ENCODE measurements at places on chromosomes 1 and 21.
A peak's percentile ranks its signal among the peaks of the same experiment; 100 is the strongest.

- no peak for DNase-seq
Measured at GRCh38 chr1:55916907-55917306, 662.5 kb downstream of the PLPP3 start.

DNA sequence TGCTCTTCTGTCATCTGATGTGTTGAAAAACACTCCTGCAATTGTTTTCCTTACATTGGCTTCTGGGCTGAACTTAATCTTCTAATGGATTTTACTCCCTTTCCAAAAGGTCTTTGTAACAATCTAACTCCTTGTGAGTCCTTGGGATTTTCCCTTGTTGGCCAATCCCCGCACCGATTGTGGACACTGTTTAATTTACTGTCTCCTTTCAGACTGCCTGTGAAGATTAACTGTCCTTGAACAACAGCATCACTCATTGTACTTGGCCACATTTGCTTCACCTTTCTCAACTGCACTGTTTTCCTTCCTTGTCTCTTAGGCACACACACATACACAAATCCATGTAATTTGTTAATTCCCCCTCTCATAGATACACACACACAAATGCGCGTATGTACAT is 120.4 kb downstream of the SPATA46 start:
- DNase-seq = no peak

DNA sequence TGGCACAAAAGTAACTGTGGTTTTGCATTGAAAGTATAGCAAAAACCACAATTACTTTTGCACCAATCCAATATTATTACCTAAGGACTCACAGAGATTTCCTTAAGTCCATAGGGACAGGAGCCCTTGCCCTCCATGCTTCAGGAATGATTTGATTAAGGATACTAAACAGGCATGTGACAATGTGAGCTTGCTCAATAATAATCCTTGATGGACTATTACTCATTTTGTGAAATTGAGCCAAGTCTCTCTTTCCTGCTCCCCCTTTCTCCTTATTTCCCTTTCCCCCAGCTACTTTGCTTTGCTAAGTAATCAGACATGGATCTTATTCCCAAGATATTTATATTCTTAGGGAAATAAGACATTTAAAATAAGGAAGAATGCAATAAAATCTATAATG is 21.6 kb upstream of the RGL1 start:
- no peak for DNase-seq

DNA sequence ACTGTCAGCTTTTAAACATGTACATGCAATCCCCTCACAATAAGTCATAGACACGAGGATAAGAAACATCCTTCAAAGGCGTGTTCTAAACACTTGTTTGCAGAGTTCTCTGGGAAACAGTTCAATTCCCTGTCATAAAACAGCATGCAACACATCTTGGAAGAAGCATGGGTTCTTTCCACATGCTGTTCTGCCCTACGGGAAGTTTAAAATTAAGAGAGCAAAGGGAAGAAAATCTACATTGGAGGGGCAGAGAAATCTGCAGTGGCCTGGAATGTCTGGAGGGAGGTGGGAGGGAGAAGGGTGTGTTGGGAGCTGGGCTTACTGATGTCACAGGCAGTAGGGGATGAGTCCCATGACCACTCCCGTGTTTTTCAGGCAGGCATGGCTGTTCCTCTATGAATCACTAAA is 98.3 kb upstream of the SLC2A1 start:
- no peak for DNase-seq

DNA sequence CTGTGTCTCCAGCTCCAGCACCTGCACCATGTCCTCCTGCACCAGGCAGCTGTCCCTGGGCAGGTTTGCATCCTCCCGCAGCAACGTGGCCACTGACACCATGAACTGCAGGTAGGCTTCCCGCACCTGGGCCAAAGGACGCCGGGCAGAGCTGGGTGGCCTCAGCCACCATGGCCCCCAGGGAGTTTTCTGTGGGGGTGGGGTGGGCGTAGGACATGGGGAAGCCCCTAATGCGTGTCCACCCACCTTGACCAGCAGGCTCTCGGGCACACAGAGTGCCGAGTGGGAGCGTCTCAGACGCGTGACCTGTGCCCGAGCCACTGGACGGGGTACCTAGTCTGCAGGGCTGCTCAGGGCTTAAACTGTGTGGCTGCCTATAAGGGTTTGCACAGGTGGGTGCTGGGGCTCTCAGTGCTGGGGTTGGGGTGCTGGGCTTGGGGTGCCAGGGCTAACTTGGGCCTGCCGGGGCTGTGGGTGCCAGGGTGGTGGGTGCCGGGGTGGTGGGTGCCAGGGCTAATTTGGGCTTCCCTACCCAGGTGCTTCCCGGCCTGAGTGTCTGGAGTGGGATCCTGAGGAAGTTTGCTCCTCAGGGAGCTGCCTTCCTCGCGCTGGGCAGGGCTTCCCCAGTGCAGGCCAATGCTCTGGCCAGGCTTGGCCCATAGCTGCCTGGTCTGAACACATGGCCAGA is 17.7 kb downstream of the PRXL2B start:
- DNase-seq = no peak

DNA sequence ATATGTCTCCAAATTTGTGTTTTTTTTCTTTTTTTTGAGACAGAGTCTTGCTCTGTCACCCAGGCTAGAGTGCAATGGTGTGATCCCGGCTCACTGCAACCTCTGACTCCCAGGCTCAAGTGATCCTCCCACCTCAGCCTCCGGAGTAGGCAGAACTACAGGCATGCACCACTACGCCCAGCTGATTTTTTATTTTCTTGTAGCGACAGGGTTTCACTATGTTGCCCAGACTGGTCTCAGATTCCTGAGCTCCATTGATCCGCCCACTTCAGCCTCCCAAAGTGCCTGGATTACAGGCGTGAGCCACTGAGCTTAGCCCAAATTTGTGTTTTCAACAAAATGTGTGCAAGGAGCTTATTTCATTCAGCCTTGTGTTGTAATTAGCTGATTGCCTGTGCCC is 59.0 kb upstream of the IFFO2 start:
- no peak for DNase-seq

GRCh38 chr1:39650431-39650830 is 11.0 kb upstream of the HEYL start:
- DNase-seq = peak; percentile 62

GRCh38 chr1:21267191-21268077 is 22.8 kb downstream of the ECE1 start:
- DNase-seq = no peak

DNA sequence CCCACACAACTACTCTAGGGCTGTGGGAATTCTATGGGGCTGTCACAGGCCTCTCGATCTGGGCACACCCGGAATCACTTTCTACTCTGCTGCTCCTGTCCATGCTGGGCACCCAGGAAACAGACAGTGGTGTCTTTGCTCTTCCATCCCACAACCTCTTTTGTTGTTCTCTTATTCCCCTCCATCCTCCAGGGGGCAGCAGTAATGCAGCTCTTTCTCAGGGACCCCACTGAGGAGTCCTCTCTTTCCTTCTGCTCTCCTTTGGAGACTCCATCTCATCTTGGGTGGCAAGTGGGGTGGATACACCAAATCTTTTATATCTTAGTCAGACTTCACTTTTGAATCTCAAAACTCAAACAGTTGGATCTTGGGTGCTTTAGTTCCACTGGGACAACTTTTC is 206.3 kb downstream of the HS2ST1 start:
- no peak for DNase-seq

GRCh38 chr1:23601968-23602876 is 42.9 kb upstream of the ID3 start:
- DNase-seq = no peak

- DNase-seq = no peak
Measured at GRCh38 chr1:235628316-235629005, 21.1 kb downstream of the GNG4 start.

- DNase-seq = no peak
Measured at GRCh38 chr1:7552402-7552801, 218.7 kb upstream of the VAMP3 start.

GRCh38 chr1:53295726-53296116 is 32.1 kb downstream of the LRP8 start:
- DNase-seq = no peak

DNA sequence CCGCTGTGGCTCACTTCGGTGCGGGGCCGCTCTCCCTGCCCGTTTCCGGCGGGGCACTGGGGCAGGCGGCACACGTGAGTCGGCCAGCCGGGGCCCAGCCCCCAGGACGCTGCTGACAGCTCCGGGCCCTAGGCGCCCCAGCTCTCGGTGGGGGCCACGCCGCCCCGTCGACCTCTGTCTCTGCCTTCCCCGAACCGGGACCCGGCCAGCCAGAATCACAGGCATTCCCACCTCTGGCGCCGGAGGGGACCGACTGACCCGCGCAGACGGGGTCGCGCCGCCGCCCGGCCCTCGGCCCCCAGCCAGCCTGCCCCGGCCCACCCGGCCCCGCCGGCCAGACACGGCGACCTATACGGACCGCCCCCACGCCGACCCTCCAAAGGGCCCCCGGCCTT is 755 bp downstream of the SCMH1 start:
- DNase-seq = no peak

DNA sequence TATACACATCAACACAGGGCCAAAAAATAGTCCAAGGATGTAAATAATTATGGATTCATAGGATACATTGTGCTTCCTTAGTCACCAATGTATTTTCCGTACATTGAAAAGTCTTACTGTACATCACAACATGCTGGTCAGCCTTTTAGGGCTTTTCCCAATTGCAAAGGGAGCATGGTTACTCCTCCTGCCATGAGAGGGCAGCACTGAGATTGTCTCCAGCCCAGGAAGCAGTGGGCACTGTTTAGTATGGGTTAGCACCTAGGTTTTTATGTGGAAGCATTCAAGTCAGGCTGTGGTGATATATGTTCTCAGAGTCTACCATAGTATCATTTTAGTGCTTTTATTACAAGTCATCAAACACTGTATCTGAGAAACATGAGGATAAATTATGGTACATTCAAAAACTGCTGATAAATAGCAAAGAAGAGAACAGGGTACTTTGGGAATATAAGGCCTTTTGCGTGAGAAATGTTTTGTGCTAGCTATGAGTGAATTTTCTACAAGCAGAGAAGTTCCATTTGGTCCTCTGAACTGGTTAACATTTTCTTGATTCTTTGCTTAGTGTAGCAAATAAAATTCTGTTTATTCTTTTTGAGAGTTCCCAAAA is 34.0 kb downstream of the ST6GALNAC5 start:
- peak; percentile 60 for DNase-seq

- peak; percentile 44 for DNase-seq
Measured at GRCh38 chr1:239816081-239816782, 275.5 kb upstream of the FMN2 start.

DNA sequence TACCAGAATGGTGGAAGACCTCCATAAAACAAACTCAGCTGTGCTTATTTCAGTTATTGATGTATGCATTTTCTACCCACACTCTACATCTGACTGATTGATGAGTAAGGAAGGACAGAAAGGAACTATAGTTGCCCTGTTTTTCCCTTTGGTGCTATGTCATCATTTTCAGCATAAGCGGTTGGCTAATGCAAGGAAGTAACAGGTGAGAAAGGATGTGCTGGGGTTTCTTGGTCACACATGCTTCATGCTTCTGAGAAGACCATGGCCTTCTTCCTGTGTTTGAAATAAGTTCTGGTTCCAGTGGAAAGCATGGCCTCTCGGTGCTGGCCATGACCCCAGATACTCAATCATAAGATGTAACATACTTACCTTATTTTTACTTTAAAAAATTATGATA is 541.2 kb downstream of the PTPRU start:
- no peak for DNase-seq

DNA sequence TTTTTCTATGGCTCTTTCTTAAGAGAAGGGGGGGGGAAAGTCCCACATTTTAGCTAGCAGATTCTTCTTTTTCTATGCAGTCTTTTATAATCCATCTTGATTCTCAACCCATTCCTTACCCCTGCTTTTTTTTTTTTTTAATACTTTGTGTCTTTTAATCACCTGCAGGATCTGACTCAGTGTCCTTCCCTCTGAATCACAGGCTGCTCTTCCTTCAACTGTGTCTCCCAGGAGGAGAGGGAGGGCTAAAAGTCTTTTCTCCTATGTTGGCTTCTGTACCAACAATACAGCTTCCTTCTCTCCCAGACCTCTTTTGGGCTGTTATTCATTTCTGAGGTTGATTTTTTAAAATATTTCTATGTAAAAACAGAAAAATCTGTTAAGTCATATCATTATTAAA is 686.2 kb downstream of the ADGRL2 start:
- DNase-seq = peak; percentile 38

GRCh38 chr1:6523566-6523965 is 30.7 kb downstream of the NOL9 start:
- DNase-seq = peak; percentile 36

GRCh38 chr1:81142099-81142826 is 658.5 kb upstream of the ADGRL2 start:
- peak; percentile 63 for DNase-seq

DNA sequence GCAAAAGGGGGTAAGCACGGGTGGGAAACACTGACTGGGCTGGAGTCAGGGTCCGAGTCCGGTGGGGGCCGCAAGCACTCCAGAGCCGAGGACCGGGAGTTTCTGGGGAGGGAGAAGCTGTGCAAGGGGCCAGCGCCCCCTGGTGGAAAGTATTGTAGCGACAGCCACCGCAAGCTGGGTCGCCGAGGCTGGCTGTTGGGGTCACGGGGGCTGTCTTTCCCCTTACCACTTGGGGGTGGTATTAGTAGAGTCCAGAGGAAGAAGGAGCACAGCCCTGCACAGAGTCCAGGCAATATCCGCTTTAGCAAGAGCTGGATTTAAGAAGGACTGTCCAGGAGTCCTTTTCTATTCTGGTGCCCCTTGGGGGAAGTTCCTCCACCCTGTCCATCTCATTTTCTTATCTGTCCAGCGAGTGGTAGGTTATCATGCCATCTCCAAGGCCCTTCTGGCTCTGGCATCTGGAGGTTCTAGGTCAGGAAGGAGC is 17.9 kb upstream of the ETV3 start:
- DNase-seq = peak; percentile 27

DNA sequence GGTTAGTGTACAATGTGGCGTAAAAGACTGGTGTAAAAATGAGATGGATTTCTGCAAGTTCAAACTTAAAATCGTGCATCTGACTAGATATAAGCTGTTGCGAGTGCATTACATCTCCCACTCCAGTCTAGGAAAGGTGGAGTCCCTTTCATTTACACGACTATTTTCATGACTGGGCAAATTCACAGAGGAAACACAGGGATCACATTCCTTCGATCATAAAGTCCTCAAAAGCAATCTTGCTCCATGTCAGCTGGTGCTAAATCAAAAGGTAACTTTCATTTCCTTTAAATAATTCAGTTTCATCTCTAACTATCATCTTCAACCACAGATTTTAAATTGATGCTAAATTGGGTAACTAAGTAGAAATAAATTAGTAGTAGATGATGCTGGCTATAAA is 100.0 kb downstream of the HLCS start:
- no peak for DNase-seq
